ENCODE measurements at places on chromosomes 13 and 19.

DNA sequence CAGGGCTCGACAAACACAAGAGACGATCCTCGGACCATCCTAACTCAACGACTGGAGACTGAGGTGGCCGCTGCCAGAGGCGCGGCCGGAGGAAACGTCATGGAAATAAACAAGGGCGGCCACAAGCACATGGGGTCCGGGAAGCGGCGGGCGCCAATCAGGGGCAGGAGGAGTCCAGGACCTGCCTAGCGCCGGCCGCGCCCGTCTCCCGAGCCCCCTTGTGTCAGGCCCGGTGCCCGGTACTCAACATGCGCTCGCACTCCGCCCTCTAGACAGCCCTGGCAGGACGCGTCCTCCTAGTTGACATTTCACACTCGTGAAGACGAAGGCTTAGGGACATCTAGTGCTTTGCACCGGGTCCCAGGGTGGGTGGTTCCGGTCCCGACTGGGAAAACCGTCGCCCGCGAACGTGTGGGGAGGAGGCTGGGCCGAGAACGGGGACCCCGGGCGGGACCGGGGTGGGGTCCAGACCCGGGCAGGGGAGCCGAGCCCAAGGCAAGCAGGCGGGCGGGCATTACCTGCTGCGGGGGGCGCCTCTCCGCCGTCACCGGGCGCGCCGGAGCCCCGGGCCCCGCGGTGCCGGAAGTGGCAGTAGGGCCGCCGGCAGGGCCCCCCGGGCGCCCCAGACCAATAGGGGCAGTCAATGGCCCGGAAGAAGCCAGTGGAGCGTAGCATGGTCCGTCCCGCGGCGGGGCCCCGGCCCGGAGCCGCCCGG lies 442 bp downstream of the REXO1 start:
- no peak for DNase-seq

GRCh38 chr13:61123538-61124289 lies 291.9 kb downstream of the PCDH20 start:
- DNase-seq: no peak

GRCh38 chr13:77337159-77337558 lies 10.3 kb upstream of the MYCBP2 start:
- no peak for DNase-seq

DNA sequence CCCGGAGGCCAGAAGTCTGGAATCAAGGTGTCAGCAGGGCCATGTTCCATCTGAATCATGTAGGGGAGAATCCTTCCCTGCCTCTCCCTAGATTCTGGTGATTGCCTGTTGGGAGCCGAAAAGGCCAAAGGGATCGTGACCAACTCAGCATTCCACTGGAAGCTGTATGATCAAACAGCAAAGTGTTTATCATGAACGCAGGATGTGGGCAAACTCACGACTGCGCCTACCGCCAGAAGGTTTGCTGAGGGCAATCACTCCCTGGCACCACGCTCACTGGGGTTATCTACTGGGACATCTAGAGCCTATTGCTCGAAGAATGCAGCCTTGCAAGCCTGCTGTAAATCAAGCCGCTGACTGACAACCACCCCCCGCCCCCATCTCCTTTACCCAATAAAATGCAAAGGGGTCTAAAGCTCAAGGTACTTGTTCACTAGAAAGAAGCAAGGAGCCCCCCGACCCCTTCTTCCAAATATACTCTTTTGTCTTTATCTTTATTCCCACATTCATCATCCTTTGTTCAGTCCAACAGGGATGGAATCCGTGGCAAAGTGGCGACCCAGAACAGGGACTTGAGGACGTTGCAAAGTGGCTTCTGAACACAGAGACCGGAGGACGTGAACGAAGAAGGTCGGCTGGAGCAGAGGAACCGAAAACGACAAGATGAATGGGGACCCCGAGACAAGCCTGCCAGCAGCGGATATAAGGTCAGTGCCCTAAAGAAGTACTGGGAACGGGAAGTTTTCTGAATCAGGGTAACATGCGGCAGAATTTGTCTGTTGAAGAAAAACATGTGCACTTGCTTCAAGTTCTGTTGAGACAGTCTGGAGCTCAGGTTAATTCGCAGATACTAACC lies 16.8 kb downstream of the CLEC4M start:
- no peak for DNase-seq

DNA sequence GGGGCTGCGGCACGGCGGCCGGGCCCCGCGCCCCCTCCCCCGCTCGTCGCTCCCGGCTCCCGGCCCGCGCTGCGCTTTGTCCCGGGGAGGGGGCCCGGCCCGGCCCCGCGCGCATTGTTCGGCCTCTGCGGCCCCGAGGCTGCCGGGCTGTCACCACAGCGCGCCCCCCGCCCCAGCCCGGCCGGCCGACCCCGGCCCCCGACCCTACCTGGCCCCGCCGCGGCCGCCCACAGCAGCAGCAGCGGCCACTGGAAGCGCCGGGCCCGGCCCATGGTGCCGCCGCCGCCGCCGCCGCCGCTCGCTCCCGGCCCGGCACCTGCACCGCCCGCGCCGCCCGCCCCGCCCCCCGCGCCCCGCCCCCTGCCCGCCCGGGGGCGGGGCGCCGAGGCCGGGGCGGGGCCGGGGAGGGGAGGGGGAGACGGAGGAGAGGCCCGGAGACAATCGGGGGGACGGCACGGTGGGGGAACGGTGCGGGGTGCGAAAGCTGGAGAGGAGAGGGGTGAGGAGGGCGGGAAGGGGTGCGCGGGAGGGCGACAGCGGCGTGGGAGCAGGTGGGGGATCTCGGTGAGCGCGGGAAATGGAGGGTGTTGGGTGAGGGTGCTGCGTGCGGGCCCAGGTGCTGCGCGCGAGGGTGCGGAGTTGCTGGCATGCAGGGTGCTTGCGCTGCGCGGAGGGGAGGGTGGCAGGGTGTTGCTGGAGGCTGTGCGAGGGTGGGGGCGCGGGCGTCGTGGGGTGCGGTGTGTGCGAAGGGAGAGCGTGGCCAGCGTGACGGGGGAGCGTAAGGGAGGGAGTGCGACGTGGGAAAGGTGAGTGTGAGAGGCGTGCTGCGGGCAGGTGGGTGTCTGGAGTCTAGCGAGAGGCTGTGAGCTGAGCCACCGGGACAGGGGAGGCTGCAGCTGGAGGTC lies at the start of gene CADM4:
CADM4 (minus strand) TSS at position 332 of the 905 bp plus-strand sequence; CDS start at position 272, 60 bp downstream.
- DNase-seq: no peak

DNA sequence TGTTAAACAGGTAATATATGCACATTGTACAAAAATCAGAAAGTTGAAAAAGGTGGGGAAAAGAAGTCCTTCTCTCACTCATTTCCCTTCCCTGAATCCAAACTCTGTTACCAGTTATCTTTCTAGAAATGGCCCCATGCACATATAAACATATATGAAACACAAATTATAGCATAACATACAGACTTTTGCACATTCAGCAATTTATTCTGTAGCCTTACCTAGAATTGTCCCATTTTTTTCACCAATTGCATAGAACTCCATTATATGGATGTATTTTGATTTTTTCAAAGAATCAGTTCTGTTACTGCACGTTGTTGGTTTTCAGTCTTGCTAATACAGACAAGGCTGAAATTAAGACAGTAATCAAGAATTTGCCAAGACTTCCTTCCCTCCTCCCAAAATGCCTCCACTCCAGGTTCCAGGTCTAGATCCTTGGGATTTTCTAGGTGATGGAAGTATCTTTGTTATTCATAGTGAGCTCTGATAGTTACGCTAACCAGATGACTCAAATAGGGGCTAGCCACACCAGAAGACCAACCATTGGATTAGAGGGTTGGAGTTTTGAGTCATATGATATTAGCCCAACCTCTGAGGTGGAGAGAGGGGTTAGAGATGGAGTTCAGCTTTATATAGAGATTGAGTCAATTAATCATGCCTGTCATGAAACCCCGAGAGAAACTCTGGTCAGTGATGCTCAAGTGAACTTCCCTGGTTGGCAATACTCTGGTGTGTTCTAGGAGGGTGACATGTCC lies 30.7 kb downstream of the GPR180 start:
- no peak for DNase-seq

DNA sequence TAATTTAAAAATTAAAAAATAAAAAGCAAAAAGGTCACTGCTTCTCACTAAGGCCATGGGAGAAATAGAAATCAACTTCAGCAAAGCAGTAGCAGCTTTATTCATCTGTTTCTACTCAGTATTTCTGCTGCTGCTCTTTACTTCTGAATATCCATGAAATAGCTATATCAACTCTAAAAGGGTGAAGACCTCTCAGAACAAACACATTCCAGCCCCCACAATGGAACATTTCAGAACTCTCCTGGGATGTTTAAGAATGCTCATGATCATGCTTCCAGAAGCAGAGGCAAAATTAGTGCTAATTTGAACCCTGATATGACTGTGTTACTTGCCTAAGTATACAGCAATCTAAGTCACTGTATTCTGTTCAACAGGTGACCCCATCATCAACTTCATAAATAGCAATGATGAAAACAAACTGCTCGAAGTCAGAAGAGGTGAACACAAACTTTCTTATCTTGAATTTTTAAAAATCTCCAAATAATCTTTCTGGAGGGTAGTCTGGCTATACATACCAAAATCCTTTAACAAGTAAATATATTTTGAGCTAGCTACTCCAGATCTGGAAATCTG lies 29.6 kb upstream of the DOCK9 start:
- no peak for DNase-seq

DNA sequence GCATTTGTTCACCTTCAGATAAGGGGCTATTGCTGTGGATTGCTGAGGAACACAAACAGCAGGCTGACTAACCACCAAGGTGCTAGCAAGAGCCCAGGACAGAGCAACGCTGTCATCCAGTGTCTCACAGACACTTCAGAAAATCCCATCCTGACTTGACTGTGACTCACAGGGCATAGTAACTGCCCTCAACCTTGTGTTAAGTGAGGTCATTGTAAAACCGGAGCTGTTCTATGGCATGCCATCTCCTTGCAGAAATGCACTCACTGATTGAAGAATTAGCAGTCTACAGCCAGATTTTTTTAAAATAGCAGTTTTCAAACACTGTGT lies 51.1 kb downstream of the TNFRSF19 start:
- DNase-seq: no peak

- no peak for DNase-seq
Observed at GRCh38 chr13:62280590-62280989, 864.9 kb upstream of the PCDH20 start.

GRCh38 chr13:70960841-70961443 lies 852.7 kb upstream of the KLHL1 start:
- DNase-seq: peak; percentile 39

DNA sequence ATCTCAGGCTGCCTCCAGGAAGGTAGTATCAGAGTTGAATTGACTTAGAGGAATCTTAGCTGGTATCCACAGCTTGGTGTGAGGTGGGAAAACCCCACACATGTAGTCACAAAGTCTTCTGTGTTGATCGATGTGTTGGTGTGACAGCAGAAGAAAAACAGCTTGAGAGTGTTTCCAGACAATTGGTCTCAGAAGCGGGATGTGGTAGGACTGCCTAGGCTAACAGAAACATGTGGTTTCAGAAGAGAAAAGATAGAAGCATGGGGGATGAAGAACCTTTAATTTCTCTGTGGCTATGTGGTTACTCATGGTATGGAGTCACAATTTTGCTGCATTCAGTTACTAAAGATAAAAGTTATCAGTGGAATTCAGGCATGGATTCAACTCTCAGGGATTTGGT lies 134.7 kb upstream of the SLITRK5 start:
- no peak for DNase-seq

GRCh38 chr19:6069268-6069791 lies 41.0 kb downstream of the RFX2 start:
- DNase-seq: no peak

DNA sequence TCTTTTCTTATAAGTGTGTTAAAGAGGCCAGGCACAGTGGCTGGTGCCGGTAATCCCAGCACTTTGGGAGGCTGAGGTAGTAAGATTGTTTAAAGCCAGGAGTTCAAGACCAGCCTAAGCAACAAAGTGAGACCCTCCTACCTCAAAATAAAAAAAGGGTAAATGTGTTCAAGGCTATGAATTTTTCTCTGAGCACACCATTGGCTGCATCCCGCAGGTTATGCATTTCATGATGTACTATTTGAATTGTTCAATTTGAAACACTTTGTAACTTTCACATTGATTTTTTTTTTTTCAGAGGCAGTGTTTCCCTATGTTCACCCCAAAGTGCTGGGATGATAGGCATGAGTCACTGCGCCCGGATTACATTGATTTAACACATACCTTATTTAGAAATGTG lies 138.1 kb downstream of the PTPRS start:
- DNase-seq: no peak

DNA sequence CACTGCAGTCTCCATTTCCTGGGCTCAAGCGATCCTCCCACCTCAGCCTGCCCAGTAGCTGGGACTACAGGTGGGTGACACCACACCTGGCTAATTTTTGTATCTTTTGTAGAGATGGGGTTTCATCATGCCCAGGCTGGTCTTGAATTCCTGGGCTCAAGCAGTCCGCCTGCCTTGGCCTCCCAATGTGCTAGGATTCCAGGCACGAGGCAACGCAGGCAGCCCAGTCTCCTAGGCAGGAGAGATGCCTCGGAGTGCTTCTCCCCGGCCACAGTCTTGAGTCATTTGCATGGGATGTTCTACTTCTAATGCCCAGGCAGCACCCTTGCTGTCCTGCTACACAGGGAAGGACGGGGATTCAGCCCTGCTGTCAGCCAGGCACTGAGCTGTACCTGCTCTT lies 8.7 kb downstream of the MICOS13 start:
- no peak for DNase-seq

DNA sequence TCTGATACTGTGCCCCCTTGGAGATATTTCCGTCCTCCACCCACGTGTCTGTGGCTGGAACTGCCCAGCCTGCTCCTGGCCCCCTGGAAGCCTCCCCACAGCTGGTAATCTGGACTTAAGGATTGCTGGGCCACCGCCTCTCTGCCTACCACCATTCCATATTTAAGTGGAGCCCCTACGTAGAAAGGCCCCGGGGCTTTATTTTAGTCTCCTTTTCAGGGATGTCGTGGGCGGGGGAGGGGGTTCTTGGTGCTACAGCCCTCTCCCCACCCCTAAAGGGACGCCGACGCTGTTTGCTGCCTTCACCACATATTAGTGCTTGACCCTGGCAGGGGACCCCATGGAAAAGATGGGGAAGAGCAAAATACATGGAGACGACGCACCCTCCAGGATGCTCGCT lies 2.7 kb upstream of the NOP53 start:
- no peak for DNase-seq

DNA sequence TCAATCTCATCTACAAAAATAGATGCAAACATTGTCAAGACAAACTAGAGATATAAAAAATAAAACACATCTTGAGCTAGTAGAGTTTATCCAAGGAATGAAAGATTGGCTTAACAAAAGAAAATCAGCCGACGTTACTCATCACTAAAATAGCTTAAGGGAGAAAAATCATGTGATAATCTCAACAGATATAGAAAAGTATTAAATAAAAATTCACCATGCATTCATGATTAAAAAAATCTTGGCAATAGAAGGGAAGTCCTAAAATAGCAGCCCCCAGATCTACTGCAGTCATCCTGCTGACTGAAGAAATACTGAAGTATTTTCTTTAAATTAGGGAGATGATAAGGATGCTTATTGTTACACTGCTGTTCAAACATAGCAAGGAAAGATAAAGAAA lies 12.6 kb upstream of the DCLK1 start:
- no peak for DNase-seq

- no peak for DNase-seq
Observed at GRCh38 chr19:49679771-49680413, 2.8 kb downstream of the PRMT1 start.

GRCh38 chr13:23643338-23644125 lies 73.3 kb downstream of the TNFRSF19 start:
- DNase-seq: no peak
